ENCODE measurements at places on chromosomes 6 and 20.

- DNase-seq = no peak
These were observed 8.7 kb upstream of the DEFB128 start for GRCh38 chr20:198225-198624.

- no peak for DNase-seq
These were observed 44.7 kb downstream of the VAPB start for GRCh38 chr20:58433759-58434158.

DNA sequence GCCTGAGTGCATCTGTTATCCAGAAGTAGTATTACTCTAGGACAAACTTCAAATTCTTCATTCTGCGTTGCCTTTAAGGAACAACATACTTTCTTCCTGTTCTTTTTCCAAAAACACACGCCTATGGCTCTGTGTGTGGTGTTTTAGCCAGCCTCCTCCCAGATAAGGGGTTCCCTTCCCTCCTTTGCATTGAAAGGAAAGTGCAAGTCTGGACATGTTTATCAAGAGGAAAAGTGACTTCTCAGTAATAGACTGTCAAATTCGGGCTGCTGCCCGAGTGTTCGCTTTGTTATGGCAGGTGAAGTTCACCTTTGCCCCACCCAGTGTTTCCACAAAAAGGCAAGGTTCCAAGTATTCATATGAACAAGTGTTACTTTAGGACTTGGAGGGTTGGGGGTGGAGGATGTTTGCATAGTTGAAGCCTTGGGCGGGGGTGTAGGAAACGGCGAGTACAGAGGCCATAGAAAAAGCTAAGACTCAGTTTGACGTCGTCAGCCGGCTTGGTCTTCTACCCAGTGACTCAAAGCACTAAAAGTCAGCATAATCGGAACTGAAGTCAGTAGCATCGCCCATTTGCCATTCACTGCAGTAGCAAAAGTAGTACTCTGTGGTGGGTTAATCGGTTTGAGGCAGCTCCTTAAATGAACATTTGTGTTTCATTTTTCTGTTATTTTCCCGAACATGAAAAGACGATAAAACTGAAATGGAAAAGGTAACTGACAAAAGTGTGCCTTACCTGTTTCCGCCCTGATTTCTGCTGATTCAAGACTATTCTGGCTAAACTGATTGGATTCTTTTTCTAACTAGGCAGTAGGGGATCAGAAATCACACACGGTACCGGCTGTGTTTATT lies 12.5 kb downstream of the PRDM1 start:
- DNase-seq = no peak

DNA sequence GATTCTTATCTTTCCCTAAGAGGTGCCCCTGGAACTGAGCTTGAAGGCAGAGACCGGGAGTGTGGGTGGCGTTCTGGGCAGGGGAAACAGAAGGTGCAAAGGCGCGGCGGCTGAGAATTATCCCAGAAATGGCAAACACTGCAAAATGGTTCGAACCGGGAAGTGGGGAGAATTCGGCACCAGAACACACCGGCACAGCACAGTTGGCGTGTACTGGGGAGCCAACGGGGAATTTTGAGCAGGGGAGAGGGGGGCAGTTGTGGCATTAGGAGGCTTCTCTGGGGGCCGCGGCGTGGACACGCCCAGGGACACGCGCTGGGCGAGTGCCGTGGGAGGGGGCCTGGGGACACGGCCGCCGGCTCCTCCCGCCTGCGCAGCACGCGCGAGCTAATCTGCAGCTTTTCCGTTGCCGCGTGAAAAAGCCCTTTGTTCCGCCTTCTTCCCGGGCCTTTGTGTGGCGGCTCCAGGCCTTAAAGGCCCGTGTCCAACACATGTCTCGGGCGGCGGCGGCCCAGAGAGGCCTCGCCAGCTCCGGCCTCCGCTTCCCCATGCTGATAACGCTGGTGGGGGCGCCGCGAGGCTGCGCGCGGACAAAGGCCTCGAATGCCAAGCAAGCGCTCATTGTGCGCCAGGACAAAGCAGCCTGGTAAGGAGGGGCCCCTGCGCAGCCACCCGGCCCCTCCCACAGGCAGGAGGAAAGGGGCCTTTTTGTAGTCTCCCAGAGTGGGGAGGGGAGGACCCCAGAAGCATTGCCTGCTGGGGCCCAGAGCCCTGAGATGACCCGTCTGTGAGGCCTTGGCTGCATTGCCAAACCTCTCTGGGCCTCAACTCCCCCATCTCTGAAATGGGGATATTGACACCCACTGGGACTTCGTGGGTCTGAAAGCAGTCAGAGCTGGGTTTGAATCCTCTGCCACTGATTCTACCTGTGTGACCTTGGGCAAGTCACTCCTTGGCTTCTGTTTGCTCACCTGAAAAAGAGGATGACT lies 82.8 kb downstream of the CD40 start:
- DNase-seq = no peak

GRCh38 chr6:45382391-45382790 lies 4.7 kb upstream of the SUPT3H start:
- no peak for DNase-seq

DNA sequence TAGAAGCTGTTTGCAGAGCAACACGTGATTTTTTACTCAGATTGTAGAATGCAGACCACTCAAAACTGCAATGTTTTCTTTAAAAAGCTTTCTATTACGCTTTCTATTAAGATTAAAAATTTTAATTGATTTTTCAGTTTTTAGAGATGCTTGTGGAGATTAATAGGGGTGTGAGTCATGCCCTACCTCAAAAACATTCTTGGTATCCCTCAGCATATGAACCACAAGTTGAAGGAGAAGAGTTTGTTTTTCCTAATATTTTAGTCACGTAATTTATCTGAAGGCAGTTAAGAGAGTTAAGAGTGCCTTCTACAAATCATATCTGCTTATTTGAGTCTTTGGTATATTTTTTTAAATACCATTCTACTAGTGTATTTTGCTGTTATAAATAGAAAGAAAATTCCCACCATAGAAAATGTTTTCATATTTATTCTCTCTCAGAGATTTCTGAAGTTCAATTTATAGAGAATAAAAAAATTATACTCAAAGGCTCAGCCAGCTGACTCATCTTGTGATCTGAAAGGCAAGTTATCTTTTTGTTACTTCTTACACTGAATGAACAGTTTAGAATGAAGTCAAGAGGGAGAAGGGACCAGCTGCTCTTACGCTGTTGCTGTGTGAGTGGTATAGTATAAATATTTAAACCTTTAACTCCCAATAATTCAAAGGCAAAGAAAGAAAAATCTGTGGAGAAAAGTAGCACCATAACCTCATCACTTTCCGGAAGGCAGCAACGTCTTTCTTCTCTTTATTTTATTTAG lies 7.6 kb downstream of the RIPOR2 start:
- DNase-seq = no peak
